ELF-1 (cell line): ENCODE measurements at places on chromosomes 6 and 20.
A peak's percentile ranks its signal among the peaks of the same experiment; 100 is the strongest.

DNA sequence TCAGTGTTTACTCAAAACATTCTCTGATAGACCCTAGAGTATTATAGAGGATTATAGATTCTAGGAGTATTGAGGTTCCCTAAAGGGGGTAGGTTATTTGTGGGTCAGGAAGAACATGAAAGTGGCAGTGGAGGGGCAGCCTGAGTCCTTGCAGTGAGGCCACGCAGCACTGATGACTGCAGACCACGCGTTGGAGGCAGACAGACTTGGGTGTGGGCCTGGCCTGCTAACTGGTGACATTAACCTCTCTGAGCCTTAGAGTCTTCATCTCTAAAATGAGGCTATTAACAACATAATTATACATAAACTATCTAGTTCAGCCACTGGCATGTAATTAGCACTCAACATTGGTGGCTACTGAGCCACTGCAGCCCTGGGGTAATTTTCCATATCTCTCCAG lies 16.1 kb downstream of the MTCL3 start:
- DNase-seq, result no peak

- DNase-seq, result peak; percentile 90
These were observed at the start of gene ELOVL4 for GRCh38 chr6:79947191-79948186. Gene ELOVL4 (minus strand): TSS chr6:79947553. CDS start chr6:79947279, 274 bp downstream.

GRCh38 chr6:168002804-168003203 lies 5.3 kb downstream of the KIF25 start:
- no peak for DNase-seq

DNA sequence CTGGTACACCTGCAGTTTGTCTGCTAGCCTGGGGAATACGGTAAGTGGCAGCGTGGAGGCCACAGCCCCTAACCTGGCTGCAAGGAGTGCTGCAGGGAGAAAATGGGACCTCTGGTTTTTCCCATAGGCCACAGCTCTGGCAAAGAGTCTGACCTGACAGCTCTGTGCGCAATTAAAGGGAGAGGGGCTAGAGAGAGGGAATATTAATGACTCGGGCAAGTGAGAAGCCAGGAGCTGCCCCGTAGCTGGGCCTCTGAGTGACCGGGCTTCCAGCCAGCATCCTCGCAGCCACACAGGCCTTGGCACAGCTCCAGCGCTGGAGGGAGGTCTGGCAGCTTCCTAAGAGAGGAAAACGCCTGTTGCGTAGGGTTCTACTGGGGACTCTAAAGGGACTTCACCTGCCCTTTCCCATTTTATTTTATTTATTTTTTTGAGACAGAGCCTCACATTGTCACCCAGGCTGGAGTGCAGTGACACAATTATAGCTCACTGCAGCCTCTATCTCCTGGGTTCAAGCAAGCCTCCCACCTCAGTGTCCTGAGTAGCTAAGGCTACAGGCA lies 18.2 kb upstream of the OCSTAMP start:
- DNase-seq, result no peak

GRCh38 chr6:13397359-13398068 lies 69.2 kb upstream of the TBC1D7 start:
- no peak for DNase-seq

- DNase-seq, result no peak
These were observed 784.4 kb downstream of the MAFB start for GRCh38 chr20:39904476-39905112.

DNA sequence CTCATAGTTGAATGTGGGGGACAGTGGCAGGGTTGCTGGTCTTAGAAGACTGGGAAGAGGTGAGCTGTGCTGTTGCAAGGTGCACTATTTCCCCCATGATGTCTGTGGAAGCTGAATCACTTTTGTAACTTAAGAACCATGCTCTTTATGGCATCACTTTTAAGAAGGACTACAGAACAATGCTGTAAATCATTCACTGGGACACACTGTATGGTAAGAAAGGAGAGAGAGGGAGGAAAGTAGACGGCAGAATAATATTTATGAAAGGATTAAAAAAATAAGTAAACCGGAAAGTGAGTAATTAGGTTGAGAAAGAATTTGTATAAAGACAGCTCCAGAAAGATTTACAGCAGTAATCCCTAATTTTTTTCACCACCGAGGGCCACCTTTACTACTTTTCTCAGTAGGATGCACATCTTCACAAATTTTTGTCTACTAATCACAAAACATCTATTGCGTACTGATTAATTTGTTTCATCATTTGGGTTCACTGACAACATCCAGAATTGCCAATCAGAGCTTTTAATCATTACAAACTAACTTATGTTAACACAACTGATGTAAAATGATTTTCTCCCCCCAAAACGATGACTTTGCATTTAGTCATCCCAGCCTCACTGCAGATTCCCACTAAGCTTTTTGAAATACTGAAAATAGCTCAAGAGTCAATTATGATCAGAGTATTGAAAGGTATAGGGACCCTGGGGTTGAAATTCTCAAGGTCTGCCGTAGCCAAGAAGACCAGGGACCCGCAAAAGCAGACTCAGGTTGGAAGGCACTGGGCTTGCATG lies 560.7 kb upstream of the NOX3 start:
- DNase-seq, result no peak

DNA sequence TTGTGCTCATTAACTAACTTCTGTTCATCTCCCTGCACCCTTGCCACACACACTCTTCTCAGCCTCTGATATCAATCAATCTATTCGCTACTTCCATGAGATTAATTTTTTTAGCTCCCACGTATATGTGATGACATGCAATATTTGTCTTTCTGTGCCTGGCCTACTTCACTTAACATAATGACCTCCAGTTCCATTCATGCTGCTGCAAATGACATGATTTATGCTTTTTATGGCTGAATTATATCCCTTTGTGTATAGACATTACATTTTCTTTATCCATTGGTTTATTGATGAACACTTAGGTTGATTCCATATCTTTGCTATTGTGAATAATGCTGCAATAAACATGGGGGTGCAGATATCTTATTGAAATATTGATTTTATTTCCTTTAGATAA lies 50.8 kb upstream of the SPTLC3 start:
- no peak for DNase-seq

GRCh38 chr6:27495386-27496135 lies 22.7 kb upstream of the ZNF184 start:
- peak; percentile 97 for DNase-seq

GRCh38 chr6:57252975-57253374 lies 30.9 kb upstream of the RAB23 start:
- no peak for DNase-seq

DNA sequence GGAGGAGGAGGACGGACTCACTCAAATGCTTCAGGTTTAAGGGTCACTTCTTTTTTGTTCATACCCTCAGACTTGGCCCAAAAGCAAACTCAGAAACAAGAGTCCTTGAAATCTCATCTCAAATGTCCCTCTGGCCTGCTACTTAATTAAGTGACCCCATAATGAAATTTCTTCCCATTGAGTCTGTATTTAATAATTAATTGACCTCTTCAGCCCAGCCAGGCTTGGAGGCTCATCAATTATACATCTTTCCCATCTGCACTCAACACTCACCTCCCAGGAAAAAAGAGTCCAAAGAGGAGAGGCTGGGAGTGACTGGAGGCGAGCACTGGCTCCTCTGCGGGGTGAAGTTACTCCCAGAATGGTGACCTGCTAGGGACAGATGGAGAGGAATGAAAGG lies 90.5 kb upstream of the EYA2 start:
- DNase-seq, result no peak

GRCh38 chr20:40160097-40160550 lies 528.9 kb downstream of the MAFB start:
- DNase-seq, result peak; percentile 86

GRCh38 chr20:62183426-62184142 lies 756 bp downstream of the MTG2 start:
- DNase-seq, result peak; percentile 16

GRCh38 chr20:9442858-9443257 lies 71.5 kb upstream of the LAMP5 start:
- DNase-seq, result no peak

DNA sequence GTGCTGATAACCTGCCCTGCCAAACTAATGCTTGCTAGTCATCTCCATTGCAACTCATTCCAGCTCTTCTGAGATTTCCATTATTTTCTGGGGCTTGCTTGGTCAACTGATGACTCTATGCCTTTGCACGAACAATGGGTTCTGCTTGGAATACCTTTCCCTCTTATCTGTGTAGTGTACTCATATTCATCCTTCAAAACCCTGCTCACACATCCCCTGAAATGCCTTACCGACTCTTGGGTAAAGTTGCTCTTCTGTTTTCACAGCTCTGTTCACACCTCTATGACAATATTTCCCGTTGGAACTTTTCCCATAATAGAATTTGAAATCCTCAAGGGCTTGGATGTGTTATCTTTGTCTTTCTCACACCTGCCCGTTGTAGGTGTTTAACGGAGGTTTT lies 331.0 kb upstream of the SOX4 start:
- no peak for DNase-seq

GRCh38 chr6:159042003-159042825 lies 2.6 kb downstream of the TAGAP start:
- peak; percentile 92 for DNase-seq

GRCh38 chr6:85703406-85703805 lies 60.7 kb upstream of the SYNCRIP start:
- DNase-seq, result no peak

- no peak for DNase-seq
These were observed 381.8 kb downstream of the CDKAL1 start for GRCh38 chr6:20916086-20916485.

- DNase-seq, result no peak
These were observed 119.1 kb upstream of the CD93 start for GRCh38 chr20:23205211-23205610.

GRCh38 chr6:1027109-1027794 lies 284.6 kb upstream of the FOXQ1 start:
- no peak for DNase-seq

DNA sequence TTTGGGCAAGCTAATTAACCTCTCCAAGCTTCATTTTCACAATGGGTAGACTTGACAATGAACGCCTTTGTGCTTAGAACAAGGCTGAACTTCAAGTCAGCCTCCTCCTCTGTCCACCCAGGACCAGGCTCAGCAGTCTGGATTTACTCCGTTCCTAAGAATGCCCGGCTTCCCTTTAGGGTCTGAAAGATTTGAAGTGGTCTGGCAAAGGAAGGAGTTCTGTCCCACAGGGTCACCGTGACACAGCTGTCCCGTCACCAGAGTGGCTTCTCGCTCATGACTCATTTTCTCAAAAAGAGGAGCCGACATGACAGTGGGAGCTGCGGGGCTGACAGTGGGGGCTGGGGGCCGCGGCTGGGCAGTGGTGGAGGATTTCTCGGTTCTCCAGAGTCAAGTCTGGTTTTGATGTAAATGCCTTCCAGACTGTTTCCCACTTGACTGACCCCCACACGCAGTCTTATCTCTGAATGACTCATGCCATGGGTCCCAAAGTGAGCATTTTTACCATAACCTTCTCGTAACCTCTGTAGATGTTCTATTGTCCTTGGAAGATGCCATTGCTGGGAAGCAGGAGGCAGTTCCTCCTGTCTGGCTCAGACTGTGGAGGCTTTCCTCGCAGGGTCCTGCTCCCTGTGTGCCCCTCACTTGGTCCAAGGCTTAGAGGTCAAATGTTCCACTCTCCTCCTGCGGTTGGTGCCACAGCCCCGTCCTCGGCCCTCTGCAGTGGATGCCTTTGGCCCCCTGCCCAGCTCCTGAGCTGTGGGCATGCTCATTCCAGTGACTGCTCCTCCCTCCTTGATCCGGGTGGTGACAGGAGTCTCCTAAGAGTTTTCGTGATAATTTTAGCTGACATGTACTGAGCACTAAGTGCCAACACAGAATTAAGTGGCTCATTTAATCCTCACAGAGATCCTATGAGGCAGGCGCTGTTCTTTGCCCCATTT lies 253.1 kb downstream of the FNDC1 start:
- no peak for DNase-seq

DNA sequence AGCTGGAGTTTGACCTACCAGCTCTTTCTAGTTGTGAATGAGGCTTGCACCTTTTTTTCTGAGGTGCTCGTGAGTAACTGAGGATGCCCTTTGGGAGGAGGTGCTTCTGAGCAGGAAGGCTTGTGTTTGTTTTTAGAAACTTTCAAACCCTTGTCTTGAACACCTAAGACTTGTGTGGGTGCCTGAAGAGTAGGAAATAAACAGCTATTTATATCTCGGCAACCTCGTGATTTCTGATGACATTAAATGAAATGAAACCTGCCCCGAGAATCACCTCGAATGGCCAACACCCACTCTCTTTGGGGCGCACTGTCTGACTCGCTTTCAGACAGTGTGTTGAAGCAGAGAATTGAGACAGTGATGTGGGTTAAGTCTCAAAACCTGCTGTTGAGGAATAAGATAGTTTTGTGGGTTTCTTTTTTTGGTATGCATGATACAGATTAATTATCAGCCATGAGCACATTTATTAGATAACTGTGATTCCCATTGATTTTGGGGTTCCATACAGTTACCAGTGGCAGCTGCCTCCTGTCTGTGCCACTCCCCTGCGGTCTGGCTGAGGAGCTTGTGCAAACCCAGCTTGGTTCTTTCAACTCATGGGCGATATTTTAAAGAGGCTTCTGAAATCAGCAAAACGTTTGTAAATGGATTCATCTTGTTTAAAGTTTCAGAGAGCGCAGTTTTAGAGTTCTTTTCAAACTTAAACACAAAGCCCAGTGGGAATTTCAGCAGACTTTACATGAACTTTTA lies 8.4 kb downstream of the IRF4 start:
- no peak for DNase-seq

GRCh38 chr20:37932919-37933318 lies 30.0 kb downstream of the VSTM2L start:
- peak; percentile 70 for DNase-seq

- no peak for DNase-seq
These were observed 34.9 kb downstream of the NHLRC1 start for GRCh38 chr6:18087396-18088165.

DNA sequence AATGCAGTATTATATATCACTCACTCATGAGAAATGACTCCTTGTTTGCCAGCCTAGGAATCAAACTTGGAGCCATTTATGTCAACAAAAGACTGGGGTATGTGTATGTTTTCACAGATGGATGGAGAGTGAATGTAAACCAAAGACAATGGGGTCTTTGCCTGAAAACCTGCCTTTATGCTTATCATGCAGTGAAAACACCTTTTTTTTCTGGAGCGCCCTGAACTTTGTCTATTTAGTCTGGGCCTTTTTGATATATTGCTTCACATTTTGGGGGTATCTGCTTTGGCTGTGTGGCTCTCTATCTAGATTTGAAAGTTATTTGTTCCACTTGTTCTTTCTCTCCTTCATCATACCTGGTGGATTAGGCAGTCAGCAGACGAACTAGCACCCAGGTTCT lies 848.5 kb upstream of the FLRT3 start:
- no peak for DNase-seq

- DNase-seq, result no peak
These were observed 42.4 kb downstream of the RNGTT start for GRCh38 chr6:88920774-88921733.

- DNase-seq, result no peak
These were observed 46.7 kb downstream of the RGS17 start for GRCh38 chr6:153084393-153084792.

DNA sequence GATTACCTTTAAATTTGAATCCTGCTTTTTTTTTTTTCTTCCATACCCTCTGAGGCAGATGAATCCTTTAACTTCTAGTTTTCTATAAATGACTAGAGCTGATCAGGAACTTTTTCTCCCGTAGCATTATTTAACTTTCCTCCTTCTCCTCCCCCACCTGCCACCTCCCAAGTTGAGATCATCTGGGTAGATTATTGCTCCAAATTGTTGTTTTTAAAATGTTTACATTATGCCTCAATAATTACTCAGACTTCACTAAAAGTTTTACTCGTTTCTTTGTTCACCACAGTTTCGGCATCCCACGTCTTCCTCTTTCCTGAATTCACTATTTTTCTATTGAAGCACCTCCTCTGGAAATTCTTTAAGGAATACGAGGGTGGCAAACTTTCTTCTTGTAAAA lies 16.6 kb upstream of the SCUBE3 start:
- DNase-seq, result no peak

- no peak for DNase-seq
These were observed 56.2 kb upstream of the BEND3 start for GRCh38 chr6:107171513-107171912.
